ENCODE measurements at places on chromosomes 16 and 17. TPM values are rescaled to one million over a fixed set of nuclear protein-coding genes. Genes with fewer than 3 reads are reported as not detected.
A peak's percentile ranks its signal among the peaks of the same experiment; 100 is the strongest.

DNA sequence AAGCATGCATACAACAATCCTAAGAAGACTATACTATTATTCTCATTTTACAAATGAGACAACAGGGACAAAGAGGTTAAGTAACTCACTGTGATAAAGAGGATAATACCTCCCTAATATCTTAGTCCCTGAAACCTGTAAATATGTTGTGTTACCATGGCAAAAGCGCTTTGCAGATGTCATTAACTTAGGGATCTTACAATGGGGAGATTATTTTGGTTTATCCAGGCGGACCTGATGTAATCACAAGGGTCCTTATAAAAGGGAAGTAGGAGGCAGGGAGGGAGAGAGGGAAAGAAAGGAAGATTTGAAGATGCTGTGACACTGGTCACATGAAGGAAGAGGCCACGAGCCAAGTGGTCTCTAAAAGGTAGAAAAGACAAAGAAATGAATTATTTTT is 164.7 kb downstream of the CNTNAP4 start:
- no peak for DNase-seq

Gene CLEC19A
- 0.35 TPM for total RNA-seq

GRCh38 chr17:78307887-78308638 is 51.8 kb downstream of the SOCS3 start:
- DNase-seq: no peak

DNA sequence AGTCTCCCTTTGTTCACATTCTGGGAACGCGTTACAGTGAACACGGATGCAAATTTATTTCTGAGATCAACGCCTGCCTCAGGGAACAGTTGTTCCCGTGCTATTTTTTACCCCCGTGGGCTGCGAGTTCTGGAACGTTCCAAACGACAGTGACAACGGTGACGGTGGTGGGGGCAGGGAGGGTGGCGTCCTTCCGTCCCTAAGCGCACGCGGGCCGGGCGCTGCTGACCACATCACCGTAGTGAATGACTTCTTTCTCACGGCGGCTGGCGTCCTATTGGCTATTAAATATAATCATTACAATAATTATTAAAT is 45.1 kb upstream of the SSTR5 start:
- no peak for DNase-seq

Gene PLCG2
- total RNA-seq: 5.6 TPM

- DNase-seq: no peak
Observed at GRCh38 chr16:53895851-53896250, 191.9 kb downstream of the FTO start.

- DNase-seq: no peak
Observed at GRCh38 chr16:64910356-64910755, 211.5 kb downstream of the CDH11 start.

- DNase-seq: no peak
Observed at GRCh38 chr16:3999479-4000325, 116.5 kb downstream of the ADCY9 start.

- DNase-seq: peak; percentile 93
Observed at GRCh38 chr17:8073627-8074484, 13.7 kb downstream of the ALOX12B start.

GRCh38 chr17:18227635-18228034 is 2.2 kb downstream of the LLGL1 start:
- no peak for DNase-seq

GRCh38 chr17:67063141-67063540 is 18.8 kb downstream of the CACNG1 start:
- no peak for DNase-seq

- no peak for DNase-seq
Observed at GRCh38 chr17:64614266-64615027, 47.7 kb downstream of the SMURF2 start.

- DNase-seq: no peak
Observed at GRCh38 chr17:36930583-36930900, 6.7 kb upstream of the LHX1 start.

DNA sequence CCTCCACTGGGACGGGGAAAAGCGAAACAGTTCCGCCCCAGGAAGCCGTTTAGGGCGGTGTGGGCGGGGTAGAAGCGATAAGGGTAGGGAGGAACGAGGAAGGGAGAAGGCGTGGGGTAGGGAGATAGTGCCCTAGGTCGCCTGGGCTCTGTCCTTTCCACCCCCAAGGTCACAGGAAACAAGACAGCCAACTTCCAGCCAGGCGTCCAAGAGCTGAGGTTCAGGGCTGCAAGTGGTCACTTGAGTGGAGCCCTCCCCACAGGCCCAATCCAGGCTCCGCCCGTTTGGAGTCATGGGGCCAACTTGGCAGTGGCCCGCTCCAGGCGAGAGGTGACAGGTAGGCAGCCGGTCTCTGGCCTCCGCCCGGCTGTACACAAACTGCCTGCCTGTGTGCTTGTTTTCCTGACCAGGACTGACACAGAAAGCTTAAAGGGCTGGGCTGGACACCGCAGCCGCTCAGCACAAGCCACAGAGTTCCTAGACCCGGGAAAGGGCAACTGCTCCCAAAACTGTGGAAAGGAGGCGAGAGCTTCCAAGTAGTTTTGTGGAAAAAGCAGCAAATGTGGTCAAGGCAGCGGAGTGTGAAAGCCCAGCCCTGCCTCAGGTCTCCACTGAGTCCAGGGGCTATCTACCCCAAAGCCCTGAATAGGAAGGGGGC is at the start of gene RILP:
Gene RILP (minus strand): TSS at position 23 of the 658 bp plus-strand sequence. CDS start 62 bp downstream, outside the sequence.
- peak; percentile 70 for DNase-seq

DNA sequence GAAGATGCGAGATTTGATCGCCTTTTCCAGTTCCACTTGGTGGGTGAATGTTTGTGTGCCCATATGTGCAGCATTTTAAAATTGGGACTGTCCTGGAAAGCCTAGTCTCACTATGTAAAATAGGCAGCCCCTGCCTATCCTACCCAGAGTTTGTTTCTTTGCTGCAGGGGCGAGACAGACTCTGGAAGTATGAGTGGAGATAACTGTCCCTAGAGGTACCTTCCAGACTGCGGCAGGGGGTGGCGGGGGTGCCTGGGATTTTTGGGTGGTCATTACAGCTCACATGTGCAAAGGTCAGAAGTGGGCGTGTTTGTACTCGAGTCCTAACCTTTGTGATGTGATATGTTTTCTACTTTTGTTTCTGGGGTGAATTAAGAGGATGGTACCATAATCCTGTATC is 36.6 kb downstream of the MPRIP start:
- DNase-seq: no peak

- DNase-seq: no peak
Observed at GRCh38 chr17:51650772-51651171, 390.4 kb downstream of the UTP18 start.

- DNase-seq: no peak
Observed at GRCh38 chr17:64639516-64639915, 22.6 kb downstream of the SMURF2 start.

DNA sequence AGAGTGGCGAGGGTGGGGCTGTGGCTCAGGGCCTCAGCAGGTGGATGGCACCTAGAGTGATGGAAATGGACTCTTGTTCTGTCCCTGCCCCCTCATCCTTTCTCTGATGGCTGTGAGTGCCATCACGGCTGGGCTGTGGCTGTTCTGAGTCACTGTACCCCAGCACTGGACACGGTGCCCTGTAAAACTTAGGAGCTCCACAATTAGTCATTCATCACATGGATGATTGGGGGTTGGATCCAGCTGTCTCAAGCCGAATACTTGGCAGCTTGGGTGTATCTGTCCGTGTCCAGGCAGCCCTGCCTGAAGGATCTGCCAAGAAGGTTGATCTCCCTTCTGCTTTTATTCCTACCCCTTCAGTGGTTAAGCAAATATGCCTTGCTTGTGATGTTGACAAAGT is 295.5 kb upstream of the EEF2KMT start:
- DNase-seq: no peak

GRCh38 chr16:50396761-50397535 is 28.2 kb upstream of the BRD7 start:
- DNase-seq: no peak

DNA sequence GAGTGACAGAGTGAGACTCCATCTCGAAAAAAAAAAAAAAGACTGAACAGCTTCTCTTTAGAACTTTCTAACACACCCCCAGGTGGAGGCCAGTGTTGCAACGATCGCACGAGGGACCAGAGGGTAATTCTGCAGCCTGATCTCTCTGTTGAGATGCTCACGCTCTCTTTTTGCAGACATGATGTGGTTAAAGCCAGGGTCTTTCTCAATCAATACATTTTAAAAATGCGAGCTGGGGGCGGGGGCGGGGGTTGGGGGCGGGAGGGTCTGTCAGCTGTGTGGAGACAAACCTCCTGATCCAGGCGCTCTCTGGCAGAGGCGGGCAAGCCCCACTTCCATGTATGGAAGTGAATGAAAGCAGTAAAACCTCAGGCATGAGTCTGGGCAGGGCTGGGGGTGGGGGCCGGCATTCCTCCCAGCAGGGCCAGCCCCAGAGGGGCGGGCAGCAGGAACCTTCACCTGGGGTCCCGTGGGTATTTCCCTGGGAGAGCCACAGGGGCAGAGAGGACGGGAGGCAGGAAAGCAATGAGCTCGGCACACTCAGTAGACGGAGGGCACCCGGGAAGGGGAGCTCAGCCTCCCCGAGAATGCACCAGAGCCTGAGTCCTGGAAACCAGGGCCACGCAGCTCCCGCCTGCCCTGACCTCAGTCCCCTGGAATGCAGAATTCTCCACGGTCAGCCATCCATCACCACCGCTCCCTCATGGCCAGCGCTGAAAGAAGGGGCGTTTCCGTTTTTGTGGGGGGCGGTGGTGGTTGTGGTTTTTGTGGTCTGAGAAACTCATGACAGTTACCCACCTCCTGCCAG is 28.0 kb downstream of the NXN start:
- peak; percentile 75 for DNase-seq

Gene FBXO31
- 21.6 TPM for total RNA-seq

DNA sequence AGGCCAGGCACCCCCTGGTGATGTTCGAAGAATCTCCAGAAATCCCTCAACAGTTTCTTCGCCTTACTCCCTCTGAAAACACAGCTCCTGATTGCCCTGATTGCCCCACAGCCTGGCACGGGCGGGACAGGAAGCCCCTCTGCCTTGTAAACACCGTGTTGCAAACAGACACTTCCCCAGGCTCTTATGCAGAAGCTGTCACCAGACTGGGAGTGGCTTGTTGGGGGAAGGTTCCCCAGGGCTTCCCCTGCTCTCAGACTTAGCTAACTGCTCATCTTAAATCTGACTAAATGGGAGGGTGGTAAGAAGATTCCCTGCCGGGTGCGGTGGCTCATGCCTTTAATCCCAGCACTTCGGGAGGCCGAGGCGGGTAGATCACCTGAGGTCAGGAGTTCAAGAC is 11.2 kb downstream of the PIK3R5 start:
- DNase-seq: peak; percentile 27

DNA sequence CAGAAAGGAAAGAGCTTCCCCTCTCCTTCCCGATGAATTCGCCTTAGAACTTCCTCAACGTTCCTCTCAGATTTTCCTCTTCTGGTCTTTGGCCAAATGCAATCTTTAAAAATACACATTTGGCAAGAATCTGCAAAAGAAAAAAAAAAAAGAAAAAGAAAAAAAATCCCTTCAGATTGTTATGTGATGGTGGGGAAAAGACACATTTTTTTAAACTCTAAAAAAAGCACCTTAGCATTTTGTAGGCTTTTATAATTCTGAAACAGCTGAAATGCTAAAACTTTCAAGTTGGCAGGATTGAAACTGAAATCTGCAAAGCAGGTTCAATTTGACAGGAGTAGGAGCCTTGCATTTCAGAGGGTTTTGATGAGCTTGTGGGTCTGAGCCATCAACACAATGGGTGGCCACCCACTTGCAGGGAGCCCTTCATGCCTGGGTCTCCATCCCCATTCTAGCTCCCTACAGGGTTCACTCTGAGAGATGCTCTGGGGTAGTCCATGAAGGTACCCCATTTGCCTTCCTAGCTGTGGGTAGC is 33.1 kb downstream of the CACNG3 start:
- DNase-seq: no peak

Gene RNF43
- total RNA-seq: 2.4 TPM

- DNase-seq: no peak
Observed at GRCh38 chr17:71438631-71439146, 682.1 kb upstream of the SOX9 start.

DNA sequence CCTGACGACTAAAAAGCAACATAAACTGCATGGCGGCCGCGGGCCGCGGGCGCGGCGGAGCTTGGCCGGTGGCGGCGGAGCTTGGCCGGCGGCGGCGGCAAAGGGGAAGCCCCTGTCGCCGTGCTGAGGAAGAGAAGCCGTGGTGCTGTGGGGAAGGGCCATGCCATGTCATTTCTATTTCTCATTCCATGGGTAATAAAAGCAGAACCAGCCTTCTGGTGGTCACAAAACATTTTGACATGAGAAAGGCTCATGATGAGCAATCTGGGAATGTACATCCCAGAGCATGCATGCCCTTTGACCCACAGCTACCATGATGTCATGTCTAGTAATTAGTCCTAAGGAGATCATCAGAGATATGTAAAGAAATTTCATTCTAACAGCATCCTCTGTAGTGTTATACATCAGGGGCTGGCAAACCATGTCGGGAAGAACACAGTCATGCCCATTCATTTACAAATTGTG is 23.9 kb upstream of the HEATR6 start:
- no peak for DNase-seq

Gene STARD3
- total RNA-seq: 56.7 TPM

- DNase-seq: no peak
Observed at GRCh38 chr17:7932949-7933348, 943 bp downstream of the CNTROB start.

Gene LGALS9B
- total RNA-seq: not detected

DNA sequence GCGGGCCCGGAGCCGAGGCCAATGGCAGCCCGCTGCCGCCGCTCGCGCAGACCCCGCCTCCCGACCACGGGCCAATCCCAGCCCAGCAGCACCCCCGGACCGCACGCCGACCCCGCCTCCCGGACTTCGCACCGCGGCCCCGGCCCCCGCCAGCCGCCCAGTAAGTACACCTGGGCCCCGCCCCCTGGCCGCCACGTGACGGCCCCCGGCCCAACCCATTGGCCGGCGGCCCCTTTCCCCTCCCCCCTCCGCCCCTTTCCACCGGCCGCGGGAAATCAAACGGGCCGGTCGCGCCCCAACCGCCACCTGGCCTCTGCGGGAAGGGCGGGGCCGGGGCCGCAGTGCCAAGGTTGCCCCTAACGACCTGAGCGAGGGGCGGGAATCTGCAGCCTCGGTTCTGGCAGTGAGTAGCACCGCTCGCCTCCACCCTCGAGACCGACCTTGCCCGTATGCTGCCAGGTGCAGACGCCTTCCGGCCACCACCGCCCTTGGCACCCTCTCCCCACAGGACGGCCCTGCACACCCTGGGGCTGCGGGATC is at the start of gene YBX2:
Gene YBX2 (minus strand): TSS at position 26 of the 540 bp plus-strand sequence. CDS start 139 bp downstream, outside the sequence.
- peak; percentile 97 for DNase-seq

GRCh38 chr17:74282587-74283370 is 8.7 kb downstream of the DNAI2 start:
- DNase-seq: no peak

DNA sequence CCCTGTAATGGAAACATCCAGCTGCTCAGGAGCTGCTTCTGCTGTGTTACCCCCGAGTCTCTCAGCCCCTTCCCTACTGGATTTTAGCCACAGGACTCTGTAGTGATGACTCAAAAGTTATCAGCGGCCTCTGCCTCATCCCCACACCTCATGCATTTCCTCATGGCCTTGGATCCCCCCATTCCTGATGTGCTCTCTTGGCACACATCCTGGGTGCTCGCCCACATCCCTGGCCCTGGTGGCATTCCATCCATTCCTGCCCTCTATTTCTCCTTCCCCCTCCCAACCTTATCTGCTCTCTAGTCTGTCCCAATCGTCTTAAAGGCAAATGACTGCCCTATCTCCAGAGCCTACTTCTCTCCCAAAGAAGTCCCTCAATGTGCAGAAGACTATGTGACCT is 24.6 kb downstream of the MARF1 start:
- DNase-seq: no peak

Gene CSH2
- total RNA-seq: 0.43 TPM
